Stimulated activated CD8-positive, alpha-beta memory T cell treated with anti-CD3 and anti-CD28 coated beads, Interleukin-4, amount 100 ng/mL, for 24 hours (primary cell): ENCODE measurements at places on chromosomes 7 and 10.

- no peak for DNase-seq
Measured at GRCh38 chr7:2139004-2139699, 93.6 kb downstream of the MAD1L1 start.

- DNase-seq, result no peak
Measured at GRCh38 chr7:133300088-133300487, 47.2 kb downstream of the EXOC4 start.

DNA sequence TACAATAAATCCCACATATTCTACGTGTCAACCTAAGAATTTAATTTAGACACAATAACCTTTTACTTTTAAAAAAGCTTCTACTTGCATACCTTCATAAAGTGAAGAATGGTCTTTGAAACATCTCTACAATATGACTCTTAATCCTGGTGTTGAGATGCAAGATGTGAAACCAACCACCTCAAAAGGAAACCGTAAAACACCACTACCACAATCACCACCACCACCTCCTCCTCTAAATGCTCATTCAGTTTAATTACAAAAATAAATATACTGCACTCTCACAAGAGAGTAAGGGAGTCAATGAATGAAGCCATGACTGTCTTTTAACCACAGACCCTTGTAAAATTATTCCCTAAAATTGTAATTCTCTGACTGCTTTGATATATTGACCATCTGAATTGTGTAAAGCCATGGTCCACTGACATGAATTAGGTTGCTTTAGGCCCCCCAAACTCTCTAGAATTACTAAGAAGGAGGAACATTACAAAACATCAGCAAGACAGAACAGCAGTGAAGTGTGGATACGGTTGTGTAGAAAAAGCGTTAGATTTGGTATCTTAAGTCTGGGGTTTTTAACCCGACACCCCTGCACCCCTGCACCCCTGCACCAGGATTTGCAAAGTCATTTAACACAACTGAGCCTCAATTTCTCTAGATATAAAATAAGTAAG is 171.4 kb downstream of the SFMBT2 start:
- DNase-seq, result no peak

DNA sequence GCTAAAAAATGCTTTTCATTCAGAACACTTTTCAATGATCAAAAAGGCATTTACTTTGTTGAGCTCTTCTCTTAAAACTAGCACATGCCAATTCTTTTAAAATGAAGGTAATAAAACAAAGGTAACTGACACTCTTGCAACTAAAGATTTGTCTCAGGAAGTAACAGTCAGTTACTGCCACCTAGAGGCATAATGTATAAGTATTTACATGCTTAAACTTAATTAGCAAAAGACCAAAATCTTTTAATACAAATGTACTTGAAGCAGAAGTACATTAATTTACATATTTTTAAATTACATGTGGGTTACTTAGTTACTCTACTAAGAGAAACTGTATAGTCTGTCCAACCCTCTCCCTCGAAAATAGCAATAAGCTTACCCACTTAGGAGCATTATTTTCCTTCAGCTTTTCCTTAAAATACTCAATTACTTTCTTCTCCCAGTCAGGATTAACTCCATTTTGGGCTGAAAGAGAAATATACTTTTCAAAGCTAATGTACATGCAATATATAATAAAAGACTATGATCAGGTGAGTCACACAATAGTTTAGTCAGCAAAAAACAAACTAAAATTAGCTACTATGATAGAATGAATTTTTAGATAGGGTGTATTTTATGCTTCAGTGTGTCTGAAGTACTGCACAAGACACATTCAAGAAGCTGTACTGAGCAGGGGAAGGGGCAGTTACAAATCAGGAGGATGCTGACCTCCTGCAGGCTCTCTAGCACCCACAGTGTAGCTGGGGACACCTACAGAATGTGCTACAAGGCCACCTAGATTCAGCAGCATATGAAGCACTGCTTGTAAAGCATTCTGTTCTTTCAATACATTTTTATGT is 13.0 kb downstream of the MCMBP start:
- no peak for DNase-seq

GRCh38 chr10:29140151-29140550 is 148.7 kb upstream of the LYZL1 start:
- DNase-seq, result no peak

DNA sequence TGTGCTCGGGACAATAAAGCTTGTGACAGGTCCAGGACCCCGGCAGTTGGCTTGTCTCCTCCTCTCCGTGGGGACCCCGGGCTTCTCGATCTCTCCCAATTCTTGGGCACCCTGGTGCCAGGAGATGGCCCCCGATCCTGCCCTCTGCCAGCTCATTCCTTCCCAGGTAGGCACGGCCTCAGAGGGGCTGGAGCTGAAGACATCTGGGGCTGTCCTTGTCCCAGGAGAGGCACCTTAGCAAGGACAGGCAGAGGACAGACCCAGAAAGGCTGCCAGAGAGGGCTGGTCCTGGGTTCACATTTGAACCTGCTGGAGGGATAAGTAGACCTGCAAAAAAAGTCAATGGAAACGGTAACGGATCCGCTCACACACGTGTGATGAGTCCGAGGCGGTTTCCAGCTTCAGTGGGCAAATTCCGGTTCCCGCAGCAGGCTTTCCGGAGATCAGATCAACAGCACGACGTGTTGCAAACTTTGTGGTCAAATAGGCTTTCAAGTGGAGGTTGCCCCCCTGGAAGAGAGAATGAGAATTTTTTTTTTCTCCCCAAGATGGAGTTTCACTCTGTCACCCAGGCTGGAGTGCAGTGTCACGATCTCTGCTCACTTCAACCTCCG is 47.7 kb upstream of the GTF2IRD1 start:
- DNase-seq, result no peak

GRCh38 chr7:36131026-36131425 is 22.0 kb upstream of the EEPD1 start:
- no peak for DNase-seq

DNA sequence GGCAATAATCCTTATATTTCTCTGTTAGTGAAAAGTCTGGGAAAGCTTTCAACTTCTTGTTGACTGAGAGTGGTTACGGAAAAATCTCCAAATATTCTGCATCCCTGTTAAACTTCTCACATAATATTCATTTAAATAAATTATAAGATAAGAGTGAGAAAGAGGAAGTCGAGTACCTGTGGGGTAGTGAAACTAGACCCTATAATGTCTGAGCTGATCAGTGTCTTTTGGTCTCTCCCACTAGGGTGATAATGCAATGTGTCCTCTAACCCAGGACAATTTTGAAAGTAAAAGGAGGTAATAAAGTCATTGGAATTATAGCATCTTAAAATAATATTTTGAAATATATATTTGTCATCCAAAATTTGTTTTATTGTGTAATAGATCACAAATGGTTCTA is 2.1 kb upstream of the AGR3 start:
- no peak for DNase-seq

- no peak for DNase-seq
Measured at GRCh38 chr10:7534480-7534852, 123.6 kb upstream of the SFMBT2 start.

DNA sequence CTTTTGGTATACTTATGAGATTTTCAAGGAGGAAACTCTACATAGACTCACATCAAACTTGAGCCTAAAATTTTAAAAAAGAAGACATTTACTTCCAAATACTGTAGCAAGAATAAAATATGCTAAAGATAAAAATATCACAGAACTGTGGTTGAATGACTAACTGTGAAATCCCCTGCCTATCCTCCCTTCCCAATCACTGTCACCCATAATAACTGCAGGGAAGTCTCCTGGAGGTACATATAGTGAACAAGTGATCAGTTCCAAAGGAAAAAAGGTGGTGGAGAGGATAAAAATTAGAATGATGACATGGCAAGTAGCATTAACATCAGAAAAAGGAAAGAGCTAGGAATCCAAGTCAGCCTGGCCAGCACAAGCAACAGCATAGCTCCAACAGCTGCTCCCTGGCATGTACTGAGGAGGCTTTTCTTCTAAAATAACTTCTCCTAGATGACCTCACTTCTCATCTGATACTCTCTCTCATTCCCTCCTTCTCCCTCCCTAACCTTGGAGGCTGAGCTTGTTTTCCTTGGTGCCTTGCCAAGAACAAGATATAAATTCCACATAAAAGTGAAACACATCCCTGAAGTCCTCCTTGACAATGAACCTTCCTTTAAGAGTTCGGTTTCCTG is 124.0 kb downstream of the IQUB start:
- no peak for DNase-seq

DNA sequence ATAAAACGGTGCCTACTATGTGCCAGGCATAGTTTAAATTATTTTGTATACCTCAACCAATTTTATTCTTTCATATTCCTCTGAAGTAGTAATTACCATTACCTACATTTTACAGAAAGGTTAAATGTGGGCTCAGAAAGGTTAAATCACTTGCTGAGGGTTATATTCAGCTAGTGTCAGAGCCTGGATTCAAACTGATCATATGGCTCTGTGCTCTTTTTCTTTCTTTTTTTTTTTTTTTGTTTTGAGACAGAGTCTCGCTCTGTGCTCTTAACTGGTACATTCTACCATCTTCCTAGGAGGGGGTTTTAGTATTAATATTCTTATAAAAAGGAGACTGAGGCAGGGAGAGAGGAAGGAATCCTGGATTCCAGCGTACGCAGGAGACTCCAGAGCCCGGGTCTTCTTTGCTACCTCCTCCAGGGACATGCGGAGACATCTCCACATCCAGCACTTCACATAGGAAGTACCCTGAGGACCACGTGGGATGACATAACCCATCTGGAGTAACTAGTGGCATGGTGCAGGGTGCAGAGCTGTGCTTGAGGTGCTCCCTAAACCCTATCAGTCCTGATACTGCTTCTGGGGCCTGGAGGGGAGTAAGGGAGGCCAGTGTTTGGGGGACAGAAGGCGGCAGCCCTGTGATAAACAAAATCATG is 29.6 kb upstream of the ATXN7L1 start:
- DNase-seq, result no peak

DNA sequence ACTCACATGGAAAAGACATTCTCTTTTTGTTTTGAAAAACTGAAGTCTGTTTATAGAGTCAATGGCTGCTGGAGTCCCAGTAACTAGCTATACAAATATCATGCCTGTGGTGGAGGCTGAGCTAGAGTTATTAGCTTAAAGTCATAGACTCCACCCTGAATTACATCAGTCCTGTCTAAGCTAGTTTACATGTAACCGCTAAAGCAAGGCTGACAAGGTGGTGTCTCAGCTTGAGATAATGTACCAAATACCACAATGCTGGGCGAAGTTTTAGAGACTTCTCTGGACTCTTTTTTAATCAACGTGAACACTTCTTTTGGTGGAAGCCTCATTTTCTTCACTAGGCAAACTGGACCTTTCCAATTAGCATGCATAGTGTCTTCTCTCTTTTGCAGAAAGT is 219.4 kb downstream of the ANK3 start:
- DNase-seq, result no peak

DNA sequence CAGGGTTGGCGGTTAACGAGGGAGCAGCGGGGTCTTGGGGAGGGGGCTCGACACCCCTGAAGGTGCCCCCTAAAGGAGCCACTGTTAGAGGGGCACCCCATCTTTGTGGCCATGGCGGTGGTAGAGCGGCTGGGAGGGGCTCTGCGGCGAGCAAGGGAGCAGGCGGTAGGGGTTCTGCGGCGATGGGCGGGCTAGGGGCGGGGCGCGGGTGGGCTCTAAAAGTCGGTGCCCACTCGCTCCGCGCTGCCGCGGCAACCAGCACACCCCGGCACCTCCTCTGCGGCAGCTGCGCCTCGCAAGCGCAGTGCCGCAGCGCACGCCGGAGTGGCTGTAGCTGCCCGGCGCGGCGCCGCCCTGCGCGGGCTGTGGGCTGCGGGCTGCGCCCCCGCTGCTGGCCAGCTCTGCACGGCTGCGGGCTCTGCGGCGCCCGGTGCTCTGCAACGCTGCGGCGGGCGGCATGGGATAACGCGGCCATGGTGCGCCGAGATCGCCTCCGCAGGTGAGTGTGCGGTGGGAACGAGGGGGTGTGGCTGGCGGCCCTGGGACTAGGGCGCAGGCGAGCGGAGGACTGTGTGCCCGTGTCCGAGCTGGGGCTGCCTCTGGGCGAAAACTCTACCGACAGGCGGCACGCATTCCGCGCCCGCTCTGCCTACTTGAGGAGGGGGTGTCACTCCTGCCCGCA is at the start of gene MEST:
TSS of gene MEST (plus strand) at position 245 of the 682 bp plus-strand sequence. CDS start at position 474, 229 bp downstream.
- no peak for DNase-seq

DNA sequence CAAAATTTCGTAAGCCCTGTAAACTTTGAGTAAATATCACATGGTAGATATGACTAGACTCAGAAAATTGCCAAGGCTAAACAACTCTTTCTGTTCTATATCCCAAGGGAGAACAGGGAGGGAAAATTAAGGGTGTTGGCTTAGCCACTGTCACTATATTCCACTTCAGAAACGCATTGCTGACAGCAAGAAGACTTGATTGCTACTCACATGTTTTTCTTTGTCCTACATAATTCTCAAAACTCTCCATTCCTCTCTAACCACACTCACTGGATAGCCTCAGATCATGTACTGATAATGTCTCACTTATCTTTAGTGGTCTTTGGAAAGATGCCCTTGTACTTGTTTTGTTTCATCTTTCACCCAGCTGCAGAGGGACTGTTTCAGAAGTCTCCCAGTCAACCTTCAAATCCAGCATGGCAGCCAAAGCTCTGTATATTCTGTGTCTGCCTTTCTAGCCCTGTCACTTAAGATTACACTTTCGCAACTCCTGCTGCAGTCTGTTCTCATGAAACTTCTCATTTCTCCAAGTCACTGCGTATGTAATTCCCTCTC is 582.4 kb upstream of the FZD8 start:
- no peak for DNase-seq

DNA sequence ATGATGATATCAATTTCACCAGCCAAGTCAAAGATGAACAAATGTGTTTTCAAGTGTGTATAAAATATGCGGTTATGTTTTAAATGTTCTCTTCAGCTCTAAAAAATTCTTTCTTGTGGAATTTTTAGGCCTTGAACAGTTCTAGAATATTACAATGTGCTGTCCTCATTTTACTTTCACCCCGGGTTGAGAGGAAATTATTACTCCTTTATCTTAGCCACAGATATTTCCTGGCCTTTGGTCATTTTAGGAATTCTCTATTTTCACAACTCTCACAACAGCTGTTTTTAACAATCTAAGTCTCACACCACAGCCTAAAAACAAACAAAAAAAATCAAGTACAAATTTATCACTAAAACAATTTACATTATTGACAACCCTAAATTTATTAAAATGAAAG is 112.2 kb upstream of the HGF start:
- DNase-seq, result no peak

DNA sequence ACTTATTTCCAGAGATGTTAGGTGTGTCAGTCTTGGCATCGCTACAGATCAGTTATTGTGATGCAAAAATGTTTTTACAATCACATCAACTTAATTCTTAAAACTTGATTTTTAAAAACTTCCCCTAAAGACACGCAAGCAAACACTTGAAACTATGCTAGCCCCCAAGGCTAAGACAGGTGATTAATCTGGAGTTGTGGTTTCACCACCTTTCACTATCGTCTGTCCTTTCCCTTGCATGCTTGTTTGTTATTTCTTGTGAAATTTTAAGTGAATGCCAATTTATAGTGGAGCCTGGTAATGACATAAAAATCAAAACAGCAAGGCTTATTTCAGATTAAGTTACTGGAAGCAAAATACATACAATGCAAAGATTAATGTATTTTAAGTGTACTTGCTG is 70.4 kb downstream of the SLC35B4 start:
- no peak for DNase-seq

- DNase-seq, result no peak
Measured at GRCh38 chr10:22473044-22473443, 127.7 kb downstream of the SPAG6 start.
